ENCODE measurements at places on chromosomes 3 and 15. TPM values are rescaled to one million over a fixed set of nuclear protein-coding genes. Genes with fewer than 3 reads are reported as not detected.

Gene CCDC66
- total RNA-seq: 7.9 TPM

Gene FBXO22
- total RNA-seq: 24.9 TPM

Gene FBXL22
- 29.2 TPM for total RNA-seq

Gene C3orf20
- total RNA-seq: not detected

Gene TMEM266
- not detected for total RNA-seq

GRCh38 chr3:58800032-58800431 lies 133.5 kb upstream of the FAM3D start:
- DNase-seq: no peak

DNA sequence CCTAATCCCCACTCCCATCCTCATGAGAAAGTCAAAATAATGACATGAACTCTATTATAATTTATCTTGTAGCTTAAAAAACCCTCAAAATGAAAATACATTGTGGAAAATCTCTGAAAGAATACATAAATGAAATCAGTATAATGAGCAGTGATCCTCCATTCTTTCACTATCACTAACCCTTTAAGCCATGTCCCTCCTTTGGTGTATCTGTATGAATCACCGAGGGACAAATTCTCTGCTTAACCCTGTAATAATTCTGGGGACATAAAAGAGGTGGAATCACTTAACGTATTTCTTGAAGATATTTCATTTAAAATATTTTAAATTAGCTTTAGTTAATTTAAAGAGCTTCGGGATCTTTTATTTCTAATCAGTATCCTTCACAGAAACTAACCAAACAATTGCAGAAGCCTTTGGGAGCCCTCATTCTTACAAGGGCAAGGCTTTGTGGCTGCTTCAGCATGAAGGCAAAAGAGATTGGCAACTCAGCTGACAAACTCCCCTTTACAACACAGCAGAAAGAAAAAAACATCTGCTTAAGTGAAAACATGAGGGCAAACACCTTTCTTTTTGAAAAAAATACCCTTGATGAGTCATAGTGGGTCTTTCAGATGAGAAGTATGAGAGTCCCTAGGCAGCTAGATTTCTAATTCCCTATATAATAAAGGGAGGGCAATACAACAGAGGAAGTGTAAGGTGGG lies 44.0 kb upstream of the ALCAM start:
- no peak for DNase-seq

DNA sequence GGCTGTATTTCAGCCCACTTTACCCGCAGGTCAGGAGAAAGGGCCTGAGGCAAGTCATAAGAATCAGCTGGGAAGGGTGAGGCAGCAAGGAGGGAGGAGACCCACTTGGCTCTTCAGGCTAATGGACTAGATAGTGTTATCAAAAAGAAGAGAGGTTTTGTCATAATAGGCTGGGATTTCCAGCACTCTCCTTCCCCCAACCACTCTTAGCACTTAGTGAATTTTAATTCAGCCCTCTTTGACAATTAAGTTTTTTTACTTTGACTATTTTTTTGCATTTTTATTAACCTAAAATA lies 771 bp downstream of the MPI start:
- DNase-seq: no peak

- no peak for DNase-seq
Measured at GRCh38 chr15:76175442-76175841, 115.7 kb downstream of the TMEM266 start.

DNA sequence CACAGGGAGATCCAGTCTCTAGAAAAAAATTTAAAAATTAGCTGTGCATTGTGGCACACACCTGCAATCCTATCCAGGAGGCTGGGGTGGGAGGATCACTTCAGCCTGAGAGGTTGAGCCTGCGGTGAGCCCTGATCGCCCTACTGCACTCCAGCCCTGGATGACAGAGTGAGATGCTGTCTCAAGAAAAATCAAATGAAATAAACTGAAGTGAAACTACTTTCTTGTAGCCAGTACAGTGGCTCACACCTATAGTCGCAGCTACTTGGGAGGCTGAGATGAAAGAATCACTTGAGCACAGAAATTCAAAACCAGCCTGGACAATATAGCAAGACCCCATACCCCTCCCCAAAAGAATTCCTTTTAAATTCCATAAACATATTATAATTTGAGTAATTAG lies 35.4 kb downstream of the SMARCC1 start:
- no peak for DNase-seq

- DNase-seq: no peak
Measured at GRCh38 chr15:26028086-26028740, 165.1 kb upstream of the ATP10A start.

GRCh38 chr3:41369838-41370237 lies 170.5 kb downstream of the CTNNB1 start:
- no peak for DNase-seq

All from heart left ventricle (tissue), 16 donors.